KG1 (cell line): ENCODE measurements at places on chromosomes 3 and 15.

DNA sequence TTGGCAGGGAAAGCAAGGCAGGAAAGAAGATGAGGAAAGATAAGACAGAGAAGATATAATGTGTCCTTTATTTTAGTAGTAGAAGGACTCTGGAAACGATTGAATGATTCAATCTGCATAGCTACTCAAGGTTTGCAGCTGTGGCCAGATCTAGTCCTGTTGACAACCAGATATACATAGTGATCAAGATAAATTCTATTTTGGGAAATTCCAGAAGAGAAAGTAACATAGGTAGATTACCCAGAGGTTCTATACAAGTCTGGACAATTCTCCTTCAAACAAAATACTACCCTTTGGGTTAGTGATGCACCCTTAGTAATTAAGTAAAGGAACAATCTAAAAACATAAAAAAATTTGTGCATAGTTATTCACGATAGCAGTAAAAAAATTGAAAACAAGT is 9.4 kb downstream of the TERC start:
- no peak for DNase-seq

DNA sequence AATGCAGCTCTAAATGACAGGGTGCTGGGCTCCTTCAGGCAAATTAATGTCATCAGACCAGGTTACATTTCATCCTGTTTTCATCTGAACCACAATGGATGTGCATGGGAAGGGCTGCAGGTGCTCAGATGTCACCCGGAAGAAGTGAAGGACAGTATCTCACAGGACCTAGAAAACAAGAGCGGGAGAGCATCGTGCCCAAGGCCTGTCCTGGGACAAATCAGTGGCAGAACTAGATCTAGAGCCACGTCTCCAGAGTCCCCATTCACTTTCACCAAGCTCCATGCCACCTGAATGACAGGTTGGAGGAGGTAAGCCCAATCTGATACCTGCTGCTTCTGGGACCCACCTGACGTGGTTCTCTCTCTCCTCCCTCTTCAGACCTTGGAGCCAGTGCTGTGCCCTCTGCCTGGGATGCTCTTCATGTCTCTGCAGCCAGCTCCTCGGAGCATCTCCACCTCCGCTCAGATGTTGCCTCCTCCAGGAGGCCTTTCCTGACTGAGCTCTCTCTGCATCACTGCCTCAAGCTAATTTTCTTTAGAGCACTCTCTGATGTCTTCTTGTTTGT is 77.3 kb downstream of the CPN2 start:
- no peak for DNase-seq

- DNase-seq: no peak
These were observed 61.1 kb upstream of the TMCO5A start for GRCh38 chr15:37873336-37873735.

DNA sequence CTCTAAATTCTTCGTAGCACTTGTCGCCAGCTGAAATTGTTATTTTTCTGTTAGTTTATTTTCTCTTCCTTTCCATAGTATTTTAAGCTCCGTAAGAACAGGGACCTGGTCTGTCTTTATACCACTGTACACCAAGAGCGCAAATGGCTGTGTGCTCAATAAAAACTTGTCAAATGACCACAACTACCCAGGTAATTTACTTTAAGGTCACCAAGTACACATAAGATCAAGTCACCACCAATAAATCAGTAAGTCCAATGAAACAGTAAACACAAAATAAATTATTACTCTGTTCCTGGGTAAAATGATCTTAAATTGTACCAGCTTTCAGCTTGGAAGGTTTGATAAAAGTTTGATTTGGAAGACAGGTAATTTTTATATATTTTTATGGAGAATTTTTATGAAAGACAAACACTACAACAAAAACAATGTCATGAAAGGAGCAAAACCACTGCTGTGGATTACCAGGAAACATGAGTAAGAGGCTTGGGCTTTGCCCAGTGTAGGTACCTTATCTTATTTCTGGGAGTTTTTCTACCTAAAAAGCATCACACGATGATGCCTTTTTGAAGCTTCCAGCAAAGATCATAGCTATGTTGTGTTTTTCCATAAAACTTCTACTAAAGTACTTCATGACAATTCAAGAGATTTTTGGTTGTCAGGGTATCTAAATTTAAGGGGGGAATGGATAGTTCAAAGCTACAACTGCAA is 406.8 kb downstream of the SHQ1 start:
- DNase-seq: no peak
